ENCODE measurements at places on chromosomes 1 and 21.

DNA sequence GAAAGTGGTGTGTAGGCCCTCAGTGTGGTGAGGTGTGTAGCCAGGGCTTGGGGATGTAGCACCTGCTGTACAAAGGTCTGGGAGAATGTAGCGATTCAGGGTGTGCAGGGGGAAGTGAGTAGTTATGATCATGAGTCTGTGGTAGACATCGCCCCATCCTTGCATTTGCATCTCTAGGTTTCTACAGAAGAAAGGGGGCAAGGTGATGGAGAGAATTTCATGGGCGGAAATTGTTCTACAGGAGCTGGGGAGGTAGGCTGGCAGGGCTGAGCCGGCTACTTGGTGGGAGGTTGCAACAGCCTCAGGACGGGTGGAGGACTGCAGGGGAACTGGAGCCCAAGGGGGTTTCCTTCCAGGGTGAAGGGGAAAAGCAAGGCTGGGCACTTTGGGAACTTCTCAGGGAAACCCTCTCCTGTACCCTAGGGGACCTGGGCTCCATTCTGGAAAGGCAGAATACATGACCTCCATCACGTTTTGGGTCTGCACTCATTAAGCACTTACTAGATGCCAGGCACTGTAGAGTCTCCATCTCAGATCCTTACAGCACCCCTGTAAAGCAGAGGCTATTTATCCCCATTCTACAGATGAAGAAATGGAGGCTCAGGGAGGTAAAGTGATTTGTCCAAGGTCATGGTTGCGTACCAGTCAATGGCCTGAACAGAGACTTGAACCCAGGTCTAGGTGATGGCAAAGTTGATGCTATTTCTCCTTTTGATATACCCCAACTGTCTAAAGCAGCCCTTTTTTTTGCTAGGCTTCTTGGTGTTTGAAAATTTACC, 14.5 kb upstream of the TNFRSF1B start:
- DNase-seq = no peak

DNA sequence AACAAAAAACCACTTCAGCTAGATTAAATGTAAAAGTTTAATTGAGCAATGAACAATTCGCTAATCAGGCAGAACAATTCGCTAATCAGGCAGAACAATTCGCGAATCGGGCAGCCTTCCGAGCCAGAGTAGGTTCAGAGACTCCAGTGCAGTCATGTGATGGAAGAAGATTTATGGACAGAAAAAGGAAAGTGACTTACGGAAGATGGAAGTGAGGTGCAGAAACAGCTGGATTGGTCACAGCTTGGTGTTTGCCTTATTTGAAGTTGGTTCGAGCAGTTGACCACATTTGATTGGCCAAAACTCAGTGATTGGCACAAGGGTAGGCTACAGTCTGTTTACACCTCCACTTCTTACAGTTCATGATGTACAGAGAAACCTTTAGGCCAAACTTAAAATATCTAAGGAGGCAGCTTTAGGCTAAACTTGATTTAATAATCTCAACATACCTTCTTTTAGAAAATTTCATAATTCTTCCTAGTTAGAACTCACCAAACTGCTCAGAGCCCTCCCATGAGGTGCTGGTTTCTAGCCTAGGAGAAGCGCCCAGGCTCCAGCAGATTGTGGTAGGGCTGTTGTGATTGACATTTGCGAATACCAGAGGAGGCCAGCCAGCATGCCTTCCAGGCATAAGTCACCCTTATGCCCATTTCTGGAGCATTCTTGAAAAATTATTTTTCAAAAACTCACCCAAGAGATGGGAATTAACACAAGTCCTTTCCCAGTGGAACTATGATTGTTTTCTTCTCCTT, 22.8 kb upstream of the KCNC4 start:
- no peak for DNase-seq

GRCh38 chr1:236774926-236775325, 20.2 kb upstream of the MTR start:
- DNase-seq = no peak

DNA sequence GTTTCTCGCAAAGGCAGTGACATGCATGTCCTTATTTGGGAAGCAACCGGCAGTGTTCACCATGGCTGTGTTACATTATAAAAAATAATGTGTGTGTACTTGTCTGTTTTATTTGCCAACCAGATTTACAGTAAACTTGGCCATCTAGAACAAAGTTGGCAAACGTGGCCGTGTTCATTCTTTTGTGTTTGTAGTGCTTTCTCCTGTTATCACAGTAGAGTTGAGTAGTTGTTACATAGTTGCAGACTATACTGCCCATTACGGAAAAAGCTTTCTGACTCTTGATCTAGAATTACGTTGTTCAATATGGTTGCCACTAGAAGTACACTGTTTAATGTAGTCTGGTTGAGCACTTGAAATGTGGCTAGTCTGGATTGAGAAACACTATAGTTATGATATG, 19.4 kb downstream of the SOAT1 start:
- no peak for DNase-seq

DNA sequence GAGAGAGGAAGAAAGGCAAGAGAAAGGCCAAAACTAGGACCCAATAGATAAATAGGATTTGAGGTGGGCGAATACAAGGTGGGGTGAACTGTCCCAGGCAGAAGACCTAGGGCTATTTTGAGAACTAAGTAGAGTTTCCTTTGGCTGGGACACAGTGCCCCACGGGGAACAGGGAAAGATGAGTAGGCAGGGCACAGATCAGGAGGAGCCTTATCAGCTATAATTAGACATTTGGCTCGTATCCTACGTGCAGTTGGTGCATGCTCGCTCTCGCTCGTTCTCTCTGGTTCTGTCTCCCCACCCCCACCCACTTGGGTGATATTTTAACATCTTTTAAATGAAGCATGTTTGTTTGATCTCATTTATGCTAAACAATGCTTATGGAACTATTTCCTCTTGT, 235.0 kb upstream of the JUN start:
- no peak for DNase-seq

GRCh38 chr1:185741551-185741950, 7.4 kb downstream of the HMCN1 start:
- no peak for DNase-seq

- DNase-seq = no peak
Observed at GRCh38 chr1:203512848-203513584, 19.1 kb downstream of the OPTC start.

DNA sequence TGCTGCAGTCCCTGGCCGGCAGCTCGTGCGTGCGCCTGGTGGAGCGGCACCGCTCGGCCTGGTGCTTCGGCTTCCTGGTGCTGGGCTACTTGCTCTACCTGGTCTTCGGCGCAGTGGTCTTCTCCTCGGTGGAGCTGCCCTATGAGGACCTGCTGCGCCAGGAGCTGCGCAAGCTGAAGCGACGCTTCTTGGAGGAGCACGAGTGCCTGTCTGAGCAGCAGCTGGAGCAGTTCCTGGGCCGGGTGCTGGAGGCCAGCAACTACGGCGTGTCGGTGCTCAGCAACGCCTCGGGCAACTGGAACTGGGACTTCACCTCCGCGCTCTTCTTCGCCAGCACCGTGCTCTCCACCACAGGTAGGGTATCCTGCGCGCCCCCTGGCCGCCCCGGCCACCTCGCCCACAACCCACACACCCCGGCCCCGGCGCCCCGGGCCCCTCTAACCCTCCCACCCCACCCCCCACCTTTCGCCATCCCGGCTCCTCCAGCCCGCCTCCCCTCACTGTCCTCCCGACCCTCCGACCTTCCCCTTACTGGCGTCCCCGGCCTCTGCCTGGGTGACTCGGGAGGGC, 352 bp downstream of the KCNK1 start:
- peak; percentile 34 for DNase-seq

DNA sequence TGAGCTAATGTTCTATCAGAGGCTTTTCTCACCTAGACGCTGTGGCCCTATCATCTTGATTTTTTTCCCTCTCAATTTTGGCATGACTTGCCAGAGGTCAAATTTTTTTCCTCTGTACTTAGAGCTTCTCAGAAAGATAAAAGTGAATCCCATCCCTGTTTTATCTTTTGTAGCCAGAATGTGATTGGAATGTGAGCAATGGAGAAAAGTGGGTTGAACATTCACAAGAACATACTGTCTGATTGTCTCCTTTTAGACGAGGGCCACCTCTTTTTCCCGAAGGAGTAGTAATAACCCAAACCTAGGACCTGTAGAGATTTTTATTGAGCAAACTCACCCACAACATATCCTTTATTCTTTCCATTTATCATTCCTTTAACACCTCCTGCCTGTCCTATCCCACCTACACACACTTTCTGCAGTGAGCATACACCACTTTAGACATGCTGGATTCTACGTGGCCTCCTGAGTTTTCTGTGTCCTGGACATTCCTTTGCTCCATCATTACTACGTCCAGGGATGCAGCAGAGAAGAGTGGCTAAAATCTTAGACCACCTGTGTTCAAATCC, 15.9 kb downstream of the S100A10 start:
- DNase-seq = no peak

- DNase-seq = no peak
Observed at GRCh38 chr21:17146426-17146825, 366.4 kb upstream of the CXADR start.

DNA sequence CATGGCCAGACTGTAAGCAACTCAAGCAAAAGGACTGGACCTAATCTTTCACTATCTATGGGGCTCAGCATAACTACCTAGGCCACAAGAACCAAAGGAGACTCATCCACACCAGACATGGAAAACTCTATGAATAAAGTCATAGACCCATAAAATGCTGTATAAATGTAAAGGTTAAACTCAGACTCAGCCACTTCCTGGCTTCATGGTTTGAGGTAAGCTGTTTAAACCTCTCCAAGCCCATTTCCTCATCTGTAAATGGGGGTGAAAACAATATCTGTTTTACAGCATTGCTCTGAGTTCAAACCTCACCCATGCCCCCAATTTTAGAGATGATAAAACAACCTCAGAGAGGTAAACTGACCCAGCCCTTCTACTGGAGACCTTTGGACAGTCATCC, 4.0 kb upstream of the SMIM12 start:
- no peak for DNase-seq

DNA sequence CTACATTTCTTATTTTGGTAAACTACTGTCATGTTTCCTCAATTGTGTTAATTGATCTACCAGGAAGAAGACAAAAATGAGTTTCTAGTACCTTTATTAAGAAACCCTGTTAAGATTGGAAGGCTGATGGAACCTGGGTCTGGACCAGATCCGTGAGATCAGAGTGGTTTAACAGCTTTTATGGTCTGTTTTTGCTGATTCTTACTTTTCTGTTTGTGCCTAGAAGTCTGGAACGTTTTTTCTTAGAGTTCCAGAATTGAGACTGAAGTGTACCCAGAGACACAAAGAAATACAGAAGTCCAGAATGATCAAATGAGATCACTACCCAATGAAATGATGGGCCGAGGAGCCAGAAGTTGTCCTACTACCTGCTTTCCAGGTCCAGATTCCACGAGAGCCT, 22.5 kb upstream of the CDC42 start:
- DNase-seq = no peak

- no peak for DNase-seq
Observed at GRCh38 chr1:110003747-110004428, 19.3 kb downstream of the AHCYL1 start.

- no peak for DNase-seq
Observed at GRCh38 chr1:31111290-31111951, 45.9 kb upstream of the PUM1 start.

- DNase-seq = no peak
Observed at GRCh38 chr1:210690236-210690635, 361.5 kb downstream of the HHAT start.

DNA sequence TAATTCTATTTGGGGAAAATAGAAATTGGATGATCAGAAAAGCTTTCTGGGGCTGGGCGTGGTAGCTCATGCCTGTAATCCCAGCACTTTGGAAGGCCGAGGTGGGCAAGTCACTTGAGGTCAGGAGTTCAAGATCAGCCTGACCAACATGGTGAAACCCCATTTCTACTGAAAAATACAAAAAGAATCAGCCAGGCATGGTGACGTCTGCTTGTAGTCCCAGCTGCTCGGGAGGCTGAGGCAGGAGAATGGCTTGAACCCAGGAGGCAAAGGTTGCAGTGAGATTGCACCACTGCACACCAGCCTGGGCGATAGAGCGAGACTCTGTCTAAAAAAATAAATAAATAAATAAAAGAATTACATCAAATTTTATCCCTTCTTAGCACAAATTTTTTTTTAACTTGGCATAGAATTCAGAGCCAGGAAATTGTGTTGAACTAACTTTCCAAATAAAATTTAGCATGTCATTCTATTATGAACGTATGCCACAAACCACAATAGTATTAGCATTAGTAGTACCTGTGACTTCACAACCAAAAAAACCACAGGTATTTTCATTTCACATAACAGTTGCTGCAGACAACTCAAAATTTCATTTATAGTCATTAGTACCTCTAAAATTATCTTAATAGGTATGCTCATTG, 4.5 kb upstream of the ANKRD13C start:
- DNase-seq = no peak

GRCh38 chr21:35677298-35677841, 383.0 kb downstream of the SETD4 start:
- no peak for DNase-seq

DNA sequence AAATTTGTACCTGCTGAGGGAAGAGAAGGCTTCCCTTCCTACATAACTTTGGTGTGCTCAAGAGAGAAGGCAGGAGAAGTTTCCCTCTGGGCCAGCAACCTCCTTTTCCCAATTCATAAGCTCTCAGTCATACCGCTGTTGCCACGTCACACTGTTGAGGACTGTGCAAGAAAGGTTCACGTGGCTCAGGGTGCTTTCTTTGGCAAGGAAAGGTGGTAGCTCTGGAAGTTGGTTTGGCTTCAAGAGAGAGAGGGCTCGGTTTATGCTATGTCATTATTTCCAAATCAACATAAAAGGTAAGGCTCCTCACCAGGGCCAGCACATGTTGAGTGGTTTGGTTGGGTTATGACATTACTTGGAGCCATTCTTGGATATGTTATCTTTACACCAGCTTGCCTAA, 77.3 kb downstream of the TNFSF18 start:
- DNase-seq = no peak

- no peak for DNase-seq
Observed at GRCh38 chr1:44261962-44262361, 48.7 kb downstream of the DMAP1 start.

- DNase-seq = no peak
Observed at GRCh38 chr21:35226968-35227744, 178.1 kb upstream of the RUNX1 start.

DNA sequence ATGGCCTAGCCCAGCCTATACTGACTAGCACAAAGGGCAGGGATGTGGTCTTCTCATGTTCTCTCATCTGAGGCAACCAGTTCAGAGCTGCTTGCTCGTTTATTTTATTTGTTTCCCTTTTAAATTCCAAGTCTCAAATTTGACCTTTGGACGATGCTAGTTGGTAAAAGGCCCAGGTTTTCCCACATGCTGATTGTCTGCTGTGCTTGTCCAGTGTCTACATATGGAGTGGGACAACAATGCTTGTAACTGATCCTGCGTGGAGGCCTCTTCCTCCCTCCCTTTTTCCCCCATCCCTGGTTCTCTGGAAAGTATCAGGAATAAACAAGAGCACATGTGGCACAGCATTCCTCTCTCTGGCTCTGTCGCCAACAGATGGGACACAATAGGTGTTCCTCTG, 34.0 kb upstream of the BEND5 start:
- no peak for DNase-seq

DNA sequence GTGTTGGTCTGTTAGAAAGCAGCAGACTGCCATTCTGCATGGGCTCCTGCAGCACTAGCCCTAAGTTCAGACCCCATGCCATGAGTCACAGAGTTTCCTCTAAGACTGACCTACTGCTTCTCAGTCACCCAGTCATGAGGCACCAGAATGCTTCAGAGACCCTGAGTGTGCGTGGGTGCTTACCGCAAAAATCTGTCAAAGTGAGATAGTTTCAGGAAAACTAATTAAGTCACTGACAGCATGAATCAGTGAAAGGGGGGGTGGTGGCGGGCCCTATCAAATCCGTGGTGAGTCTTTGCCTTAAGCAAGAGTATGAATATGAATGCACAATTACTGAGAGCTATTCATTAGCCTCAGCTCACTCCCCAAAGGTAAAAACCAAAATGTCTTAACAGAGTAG, 98.1 kb downstream of the KCTD3 start:
- no peak for DNase-seq

All from frontal cortex (tissue), 4 donors.